ENCODE measurements at places on chromosomes 11 and 22.
A peak's percentile ranks its signal among the peaks of the same experiment; 100 is the strongest.

DNA sequence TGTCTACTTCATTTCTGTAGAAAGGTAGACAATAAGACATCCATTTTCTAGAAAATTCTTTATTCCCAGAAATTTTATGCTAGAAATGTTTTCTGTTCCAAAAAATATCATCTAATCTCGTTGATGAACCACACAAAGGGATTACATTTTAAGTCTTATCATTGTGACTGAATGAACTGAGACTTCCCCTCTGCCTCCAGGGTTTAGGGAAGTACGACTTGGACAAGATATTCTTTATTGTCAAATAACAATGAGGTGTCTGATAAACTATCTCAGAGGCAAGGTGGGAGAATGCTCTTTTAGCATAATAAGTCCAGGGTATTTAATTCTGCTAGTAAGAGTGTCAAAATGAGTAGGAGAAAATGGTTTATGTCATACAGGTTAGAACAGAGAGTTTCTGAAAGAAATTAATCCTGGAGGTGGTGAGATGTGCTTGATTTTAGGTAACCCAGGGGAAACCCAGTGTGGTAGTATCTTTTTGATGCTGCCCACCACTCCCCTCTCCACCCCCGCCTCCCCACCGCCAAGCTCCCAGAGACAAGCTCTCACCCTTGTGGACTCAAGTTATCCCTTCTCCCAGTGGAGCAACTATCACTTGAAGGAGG is 100.6 kb downstream of the CD44 start:
- DNase-seq = no peak

- DNase-seq = no peak
Observed at GRCh38 chr11:95676308-95676707, 113.3 kb downstream of the FAM76B start.

GRCh38 chr11:11818529-11819121 is 23.1 kb upstream of the USP47 start:
- DNase-seq = no peak

DNA sequence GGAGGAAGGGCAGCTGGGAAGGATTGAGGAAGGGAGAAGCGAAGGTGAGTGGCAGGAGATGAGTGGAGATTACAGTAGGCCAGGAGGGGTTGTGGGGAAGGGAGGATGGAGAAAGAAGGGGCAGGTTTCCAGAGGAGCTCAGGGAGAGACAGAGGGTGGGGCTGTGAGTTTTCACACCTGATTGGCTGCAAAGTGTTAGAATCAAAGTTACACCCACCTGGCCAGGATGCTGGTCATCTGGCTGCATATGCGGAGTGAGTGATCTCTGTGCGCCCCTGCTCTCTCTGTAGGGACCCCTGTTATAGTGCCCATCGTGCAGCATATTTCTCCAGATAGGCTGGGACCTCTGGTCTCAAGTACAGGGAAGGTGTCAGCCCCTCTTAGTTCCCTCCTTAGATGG is 18.3 kb downstream of the AMPD3 start:
- DNase-seq = no peak

- no peak for DNase-seq
Observed at GRCh38 chr11:128609785-128610184, 22.4 kb upstream of the ETS1 start.

- DNase-seq = no peak
Observed at GRCh38 chr11:119414321-119414720, 8.7 kb downstream of the THY1 start.

- no peak for DNase-seq
Observed at GRCh38 chr11:73195191-73196007, 22.7 kb upstream of the P2RY2 start.

- DNase-seq = no peak
Observed at GRCh38 chr22:37488337-37489135, 2.4 kb upstream of the MFNG start.

DNA sequence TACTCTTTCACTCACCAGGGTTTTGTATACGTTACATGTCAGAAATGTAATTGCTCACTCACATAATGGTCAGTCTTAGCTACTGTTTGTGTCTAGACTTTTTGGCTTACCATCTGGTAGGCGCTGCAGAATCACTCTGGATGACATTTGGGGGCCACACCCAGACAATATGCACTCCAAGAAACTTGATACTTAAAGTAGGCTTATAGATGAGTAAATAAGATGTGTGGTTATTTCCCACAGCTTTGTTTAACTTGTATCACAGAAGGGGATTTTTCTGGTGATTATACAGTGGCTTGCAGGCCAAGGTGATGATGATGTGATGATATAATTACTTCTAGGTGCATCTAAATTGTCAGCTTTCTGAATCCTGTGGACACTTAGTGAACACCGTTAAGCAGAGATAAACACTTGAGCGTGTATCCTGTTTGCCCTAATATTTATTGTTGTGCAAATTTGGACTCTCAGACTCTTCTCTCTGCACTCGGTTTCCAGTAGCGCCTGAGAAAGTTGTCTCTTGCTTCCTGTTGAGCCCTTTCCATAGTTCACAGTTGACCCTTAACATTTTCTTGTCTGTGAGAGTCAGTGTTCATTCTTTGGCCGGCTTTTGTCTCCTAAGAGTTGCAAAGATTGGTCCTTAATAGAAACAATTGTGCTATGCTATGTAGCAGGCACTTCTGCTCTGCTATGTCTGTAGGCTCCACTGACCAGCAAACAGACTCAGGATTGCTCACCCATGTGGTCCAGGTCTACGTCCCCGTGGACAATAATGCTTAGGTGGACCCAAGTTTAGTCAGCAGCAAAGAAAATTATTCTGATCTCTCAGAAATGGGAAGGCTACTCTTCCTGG is 89.3 kb downstream of the PRR5L start:
- no peak for DNase-seq

DNA sequence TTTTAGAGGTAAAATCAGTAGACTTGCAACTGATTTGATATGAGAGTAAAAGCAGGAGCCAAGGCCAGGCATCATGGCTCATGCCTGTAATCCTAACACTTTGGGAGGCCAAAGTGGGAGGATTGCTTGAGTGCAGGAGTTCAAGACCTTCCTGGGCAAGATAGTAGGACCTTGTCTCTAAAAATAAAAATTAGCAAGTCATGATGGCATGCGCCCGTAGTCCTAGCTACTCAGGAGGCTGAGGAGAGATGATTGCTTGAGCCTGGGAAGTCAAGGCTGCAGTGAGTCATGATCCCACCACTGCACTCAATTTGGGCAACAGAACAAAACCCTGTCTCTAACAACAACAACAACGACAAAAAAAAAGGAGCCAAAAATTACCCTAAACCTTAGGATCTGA is 13.5 kb downstream of the SGSM3 start:
- no peak for DNase-seq

DNA sequence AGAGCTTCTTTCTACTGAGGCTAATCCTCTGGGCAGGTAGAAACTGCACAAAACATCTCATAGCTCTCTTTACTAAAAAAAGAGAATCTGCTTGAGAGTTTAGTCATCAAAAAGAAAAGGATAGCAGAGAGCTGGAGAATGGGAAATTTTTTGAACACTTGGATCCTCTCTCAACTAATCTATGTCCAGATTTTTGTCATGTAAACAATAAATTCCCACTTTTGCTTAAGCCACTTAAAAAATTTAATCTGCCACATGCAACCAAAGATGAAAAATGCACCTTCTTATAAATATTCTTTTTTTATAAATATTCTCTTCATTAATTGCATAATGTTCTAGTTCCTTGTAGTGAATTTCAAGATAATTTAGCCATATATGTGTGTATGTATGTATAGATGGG is 10.5 kb downstream of the OR5D16 start:
- no peak for DNase-seq

GRCh38 chr11:128859563-128860441 is 7.3 kb downstream of the KCNJ1 start:
- peak; percentile 78 for DNase-seq

- DNase-seq = no peak
Observed at GRCh38 chr11:27315836-27316235, 47.2 kb downstream of the CCDC34 start.

GRCh38 chr11:69708736-69709401 is 5.0 kb upstream of the FGF19 start:
- DNase-seq = no peak

- DNase-seq = no peak
Observed at GRCh38 chr11:78935398-78936068, 360.9 kb upstream of the NARS2 start.

- DNase-seq = no peak
Observed at GRCh38 chr11:76654298-76654851, 16.2 kb downstream of the LRRC32 start.

- no peak for DNase-seq
Observed at GRCh38 chr11:20068691-20069090, 91.6 kb downstream of the DBX1 start.

DNA sequence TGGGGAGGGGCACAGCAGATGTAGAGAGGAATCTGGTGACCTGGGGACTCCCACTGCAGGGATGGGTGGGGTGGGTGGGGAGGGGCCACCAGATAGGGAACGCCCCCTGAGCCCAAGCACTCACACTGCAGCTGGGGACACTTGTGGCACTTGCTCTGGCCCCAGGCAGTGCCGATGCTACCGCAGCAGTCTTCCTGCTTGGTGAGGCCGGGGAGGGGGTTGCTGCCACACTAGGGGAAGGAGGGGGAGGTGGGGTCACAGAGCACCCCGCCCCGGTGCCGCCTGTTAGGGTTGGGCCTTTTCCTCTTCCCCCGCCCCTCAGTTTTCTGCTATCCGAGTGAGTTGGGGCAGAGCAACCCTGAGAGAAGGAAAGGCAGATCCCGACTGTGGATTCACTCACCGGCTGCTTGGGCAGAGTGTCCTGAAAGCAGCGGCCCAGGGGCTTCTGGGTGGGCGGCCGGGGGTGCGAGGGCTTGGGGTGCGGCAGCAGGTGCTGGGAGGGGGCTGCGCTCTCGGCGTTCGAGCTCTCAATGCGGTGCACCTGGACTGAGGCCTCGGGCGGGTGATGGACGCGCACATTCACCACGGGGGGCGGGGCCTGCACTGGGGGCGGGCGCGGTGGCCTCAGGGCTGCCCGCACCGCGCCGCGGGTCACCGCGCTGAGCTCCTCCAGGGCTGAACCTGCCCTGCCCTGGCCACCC is 4.7 kb downstream of the LTBP3 start:
- peak; percentile 70 for DNase-seq

DNA sequence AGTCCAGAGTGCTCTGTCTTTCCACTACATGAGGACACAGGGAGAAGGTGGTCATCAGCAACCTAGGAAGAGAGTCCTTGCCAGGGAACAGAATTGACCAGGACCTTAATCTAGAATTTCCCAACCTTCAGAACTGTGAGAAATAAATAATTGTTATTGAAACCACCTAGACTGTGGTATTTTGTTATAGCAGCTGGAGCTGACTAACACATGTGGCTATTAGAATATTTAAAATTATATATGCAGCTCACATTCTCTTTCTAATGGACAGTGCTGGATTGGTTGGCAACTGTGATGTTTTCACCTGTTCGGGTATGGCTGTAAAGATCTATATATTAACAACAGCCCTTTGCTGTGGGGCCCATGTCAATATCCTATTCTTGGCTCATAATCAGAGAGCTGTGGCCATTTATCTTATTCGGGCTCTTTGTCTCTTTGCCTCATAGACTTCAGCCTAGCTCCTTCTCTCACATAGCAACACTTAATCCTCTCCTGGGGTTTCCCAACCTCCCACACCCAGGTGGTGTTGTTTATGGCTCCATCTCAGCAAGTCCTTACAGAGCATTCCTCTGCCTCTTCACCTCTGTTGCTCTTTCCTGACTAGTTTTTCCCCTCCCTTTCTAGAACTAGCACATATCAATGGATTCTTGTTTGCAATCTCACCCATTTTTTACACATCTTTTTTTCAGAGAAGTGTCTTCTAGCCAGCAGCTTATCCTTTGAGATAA is 46.4 kb upstream of the AMOTL1 start:
- no peak for DNase-seq

- no peak for DNase-seq
Observed at GRCh38 chr11:130476922-130477491, 28.6 kb downstream of the ADAMTS15 start.

GRCh38 chr11:132448334-132448995 is 1078.0 kb downstream of the NTM start:
- DNase-seq = no peak

GRCh38 chr11:85845124-85845631 is 10.0 kb upstream of the CCDC83 start:
- DNase-seq = no peak

DNA sequence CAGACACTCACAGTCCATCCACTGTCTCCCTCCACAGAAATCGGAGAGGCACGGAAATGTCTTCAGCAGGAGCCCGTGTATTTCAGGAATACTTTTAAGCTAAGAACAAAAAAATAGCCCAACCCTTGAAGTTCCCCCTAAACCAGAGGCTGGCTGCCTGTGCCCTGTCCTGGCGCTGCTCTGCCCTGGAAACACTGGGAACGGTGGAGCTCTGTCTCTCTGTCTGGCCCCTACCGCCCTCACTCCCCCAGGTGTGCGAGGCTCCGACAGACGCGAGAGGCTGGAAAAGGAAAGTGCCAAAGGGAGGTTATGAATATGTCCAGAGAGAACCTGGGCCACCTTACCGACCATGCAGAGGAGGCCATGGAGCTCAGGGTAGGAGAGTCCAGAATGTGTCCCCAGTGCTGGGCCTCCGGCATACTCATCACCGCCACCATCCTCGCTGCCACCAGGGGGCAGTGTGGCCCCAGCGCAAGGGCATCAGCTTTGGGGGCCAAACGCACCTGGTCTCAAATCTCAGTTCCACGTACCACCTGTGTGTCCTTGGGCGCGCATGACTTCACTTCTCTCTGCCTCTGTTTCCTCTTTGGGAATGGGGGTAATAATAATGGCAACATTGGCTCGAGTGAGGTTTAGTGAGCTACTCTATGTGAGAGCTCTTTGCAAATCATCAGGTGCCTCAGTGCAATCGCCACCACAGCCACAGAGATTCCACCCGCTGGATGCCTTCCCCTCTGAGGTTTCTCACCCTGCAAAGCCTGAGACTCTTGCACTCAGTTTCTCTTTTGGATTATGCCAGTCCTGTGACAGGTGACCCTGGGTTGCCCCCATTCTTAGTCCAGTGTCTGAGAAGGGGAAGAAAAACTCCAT is 10.4 kb upstream of the SLCO2B1 start:
- DNase-seq = peak; percentile 70

DNA sequence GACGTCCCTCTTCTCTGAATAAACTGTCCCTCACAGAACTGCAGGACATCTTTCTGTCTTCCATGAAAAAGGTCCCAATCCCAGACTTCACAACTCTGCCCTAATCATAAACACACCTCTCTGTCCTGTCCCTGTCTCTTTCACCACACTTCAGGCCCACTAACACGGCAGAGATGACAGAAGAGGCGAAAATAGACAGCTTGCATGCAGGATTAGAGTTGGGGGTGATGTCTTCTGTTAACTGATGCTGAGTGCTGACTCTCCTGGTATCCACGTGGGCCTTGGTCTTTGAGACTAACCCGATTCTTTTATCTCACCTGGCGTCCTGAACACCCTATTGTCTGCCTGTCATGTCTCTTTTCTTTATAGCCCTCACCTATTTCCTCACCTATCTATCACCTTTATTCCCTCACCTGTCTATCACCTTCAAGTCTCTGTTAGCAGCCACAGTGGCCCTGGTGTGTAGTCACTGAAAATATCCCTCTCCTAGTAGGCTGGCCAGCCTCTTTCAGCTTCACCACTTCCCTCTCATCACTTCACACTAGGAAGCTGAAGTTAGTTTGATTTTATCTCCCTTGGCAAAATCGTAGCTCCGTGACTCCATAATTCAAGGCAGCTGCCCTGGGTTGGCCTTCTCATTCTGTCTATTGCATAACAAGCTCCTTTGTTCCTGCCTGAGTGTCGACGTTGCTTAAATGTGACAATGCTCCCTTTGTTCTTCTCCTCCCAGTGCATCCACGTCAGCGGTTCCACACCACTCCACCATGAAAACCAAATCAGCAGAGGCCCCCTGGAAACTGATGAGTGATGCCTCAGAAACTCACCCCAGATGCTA is 30.6 kb upstream of the DRD2 start:
- DNase-seq = no peak
